Amniotic stem cell (primary cell): ENCODE measurements at places on chromosomes 7 and 10.

GRCh38 chr7:96067321-96067720 is 254.6 kb downstream of the SLC25A13 start:
- no peak for DNase-seq

DNA sequence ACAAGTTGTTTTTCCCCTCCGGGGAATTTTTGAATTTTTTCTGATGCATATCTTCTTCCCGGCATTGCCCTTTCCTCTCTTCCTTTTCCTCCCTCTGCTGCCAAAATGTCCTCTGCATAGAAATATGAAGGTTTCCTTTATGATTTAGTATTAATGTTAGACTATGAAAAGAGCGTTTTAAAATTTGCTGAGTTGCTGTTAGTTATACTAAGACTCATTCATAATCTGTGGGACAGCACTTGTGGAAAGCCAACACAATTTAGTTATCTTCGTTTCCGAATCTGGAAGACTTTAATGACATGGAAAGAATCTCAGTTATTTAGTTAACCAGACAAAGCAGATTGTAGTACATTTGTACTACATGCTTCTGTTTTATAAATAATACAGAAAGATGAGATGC is 25.0 kb downstream of the POU6F2 start:
- DNase-seq = no peak

DNA sequence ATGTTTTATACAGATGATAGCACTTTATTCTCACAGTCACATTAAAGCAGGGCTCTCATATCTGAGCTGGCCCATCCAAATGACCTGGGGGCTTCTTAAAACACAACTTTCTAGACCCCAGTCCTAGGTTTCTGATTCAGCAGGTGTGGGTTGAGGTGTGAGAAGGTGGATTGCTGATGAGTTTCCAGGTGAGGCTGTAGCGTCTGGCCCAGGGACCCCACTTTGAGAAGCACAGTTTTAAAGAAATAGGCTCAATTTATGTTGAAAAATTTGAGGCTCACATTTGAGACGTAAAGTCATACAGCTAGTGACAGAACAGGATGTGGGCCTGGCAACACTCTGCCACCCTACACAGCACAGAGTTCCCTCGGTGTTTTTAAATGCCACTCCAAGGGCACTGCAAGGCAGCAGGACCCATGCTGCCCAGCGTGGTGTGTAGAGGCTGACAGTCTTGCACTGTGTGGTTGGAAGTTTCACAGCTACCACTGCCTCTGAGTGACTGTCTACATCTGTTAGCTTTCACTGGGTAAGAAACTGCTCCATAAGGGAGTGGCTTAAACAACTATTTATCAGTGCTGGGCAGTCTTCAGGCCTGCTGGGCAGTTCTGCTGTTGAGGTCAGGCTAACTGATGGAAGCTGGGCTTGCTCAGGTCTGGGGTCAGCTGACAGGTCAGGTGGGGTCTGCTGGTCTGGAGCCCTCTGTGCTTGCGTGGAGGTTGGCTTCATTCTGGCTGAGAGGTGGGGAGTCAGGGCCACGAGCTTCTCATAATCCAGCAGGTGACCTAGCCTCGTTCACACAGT is 319.7 kb downstream of the CXCL12 start:
- no peak for DNase-seq

DNA sequence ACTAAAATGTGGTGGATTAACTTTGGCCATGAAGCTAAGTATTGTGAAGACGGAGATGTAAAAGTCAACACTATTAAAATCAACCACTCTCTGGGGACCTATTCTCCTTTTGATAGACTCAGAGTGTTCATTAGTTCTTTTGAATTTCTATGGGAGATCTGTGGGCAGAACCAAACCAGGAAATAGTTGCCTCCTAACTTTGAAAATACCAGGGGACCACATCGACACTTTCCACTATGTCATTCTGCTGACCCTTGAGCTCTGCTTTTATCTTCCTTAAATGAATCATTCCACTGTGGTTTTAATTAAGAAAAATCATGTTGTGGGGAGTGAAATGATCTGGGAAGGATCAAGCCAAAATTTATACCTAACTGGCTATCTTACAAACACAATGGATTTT is 960.5 kb downstream of the GATA3 start:
- DNase-seq = no peak
